Stimulated activated CD4-positive, alpha-beta T cell treated with anti-CD3 and anti-CD28 coated beads, Interleukin-2, amount 100 ng/mL, for 48 hours (primary cell): ENCODE measurements at places on chromosomes 3 and 15.

- no peak for DNase-seq
Measured at GRCh38 chr15:93019090-93019489, 69.9 kb downstream of the RGMA start.

DNA sequence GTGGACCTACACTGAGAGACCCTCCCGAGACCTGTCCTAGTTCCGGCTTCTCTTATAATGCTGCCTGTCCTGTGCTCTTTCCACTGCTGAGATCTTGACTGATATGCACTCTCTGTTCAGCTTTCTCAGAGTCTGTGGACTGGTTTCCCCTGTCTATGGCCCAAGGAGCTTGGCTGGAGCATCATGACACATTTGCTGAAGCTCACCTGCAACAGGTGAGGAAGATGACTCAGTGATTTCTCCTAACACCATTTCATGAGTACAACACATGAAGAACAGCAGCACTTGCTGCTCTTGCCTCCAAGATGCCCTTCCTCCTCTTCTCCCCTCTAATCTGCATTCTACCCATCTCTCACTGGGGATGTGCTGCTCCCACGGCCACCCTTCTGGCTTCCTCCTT, 92.1 kb downstream of the DUT start:
- no peak for DNase-seq

DNA sequence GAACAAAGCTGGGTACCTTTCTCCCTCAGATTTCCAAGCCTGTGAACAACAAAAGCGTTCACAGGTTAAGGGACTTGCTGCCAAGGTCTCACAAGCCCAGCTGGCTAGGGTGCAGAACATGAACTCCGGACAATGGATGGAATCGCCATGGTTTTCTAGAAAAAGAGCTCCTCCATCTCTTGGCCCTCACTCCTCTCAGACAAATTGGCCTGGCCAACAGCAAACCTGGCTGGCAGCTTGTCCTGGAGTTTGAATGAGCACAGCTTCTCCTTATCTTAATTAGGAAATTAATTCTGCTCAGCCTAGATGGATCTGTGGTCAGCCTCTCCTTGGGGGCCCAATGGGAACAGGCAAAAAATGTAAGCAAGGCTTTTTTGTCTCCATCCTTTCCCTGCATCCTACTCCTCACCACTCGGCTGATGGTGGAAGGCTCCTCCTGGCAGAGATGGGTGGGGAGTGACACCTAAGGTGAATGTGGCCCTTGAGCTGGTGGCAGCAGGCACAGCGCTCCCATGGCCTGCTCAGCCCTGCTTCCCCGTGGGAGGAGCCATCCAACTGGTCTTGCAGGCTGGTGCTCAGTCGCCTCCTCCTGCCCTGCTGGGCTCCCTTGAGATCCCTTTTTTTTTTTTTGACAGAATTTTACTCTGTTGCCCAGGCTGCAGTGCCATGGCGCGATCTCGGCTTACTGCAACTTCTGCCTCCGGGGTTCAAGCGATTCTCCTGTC, 5.8 kb downstream of the KLHL25 start:
- DNase-seq, result no peak

DNA sequence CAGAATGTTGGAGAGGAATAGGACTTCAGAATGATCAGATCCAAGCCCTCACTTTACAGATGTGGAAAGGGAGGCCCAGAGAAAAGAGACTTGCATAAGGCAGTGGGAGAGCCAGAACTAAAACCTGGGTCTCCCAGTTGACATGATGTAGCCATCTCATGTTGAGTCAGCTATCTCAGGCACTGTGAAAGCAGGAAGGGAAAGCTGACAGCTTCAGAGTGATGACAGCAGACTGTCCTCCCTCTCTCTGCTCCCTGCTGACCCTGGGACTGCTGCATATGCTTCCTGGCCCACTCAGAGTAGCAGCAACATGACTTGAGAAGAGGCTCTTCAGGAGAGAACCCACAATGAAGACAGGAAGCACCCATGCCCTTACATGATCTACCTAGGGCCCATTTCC, 14.7 kb downstream of the FHIT start:
- DNase-seq, result no peak

DNA sequence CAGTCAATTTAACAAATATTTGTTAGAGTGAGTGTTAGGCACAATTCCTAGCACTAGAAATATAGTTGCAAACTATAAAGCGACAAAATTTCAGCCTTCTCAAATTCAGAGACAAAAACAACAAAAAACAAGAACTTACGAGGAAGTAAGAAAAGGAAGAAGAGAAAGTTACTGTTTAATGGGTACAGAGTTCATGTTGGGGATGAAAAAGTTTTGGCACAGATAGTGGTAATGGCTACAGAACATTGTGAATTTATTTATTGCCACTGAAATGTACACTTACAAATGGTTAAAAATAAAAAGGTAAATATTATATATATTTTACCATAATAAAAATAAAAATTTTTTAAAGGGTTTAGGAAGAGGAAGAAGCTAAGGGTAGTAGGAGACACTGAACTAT, 21.3 kb downstream of the CCDC14 start:
- no peak for DNase-seq

DNA sequence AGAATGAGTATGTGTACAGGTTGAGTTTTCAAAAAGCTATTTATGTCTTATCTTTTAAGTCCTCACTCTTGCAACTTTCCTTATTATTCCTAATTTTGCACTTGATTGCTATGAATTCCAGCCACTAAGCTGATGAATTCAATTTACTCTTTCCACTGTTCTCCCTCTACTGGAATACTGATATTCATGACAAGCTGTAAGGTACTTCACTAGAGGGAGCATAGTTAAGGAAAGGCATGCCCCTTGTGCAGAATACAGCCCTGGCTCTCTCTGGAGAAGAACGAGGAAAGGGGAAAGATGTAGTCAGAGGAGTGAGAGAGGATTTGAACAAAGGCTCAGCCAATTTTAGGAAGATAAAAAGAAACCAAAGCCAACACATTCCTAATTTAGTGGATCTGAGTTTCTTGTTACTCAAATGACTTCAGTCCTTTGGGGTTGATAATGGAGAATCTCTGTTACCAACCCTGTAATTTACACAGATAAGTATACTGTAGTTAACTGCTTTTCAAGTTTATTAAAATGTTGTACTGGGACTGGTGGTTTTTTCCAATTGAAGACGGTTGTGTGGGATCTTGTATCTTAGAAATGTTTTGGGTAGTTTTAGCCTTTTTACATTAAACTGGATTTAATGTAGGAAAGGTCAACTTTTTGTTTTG, 4.0 kb downstream of the SCAANT1 start:
- DNase-seq, result no peak

GRCh38 chr3:106191211-106191610, 322.4 kb upstream of the CBLB start:
- no peak for DNase-seq

GRCh38 chr3:190764231-190765134, 98.0 kb downstream of the GMNC start:
- no peak for DNase-seq

DNA sequence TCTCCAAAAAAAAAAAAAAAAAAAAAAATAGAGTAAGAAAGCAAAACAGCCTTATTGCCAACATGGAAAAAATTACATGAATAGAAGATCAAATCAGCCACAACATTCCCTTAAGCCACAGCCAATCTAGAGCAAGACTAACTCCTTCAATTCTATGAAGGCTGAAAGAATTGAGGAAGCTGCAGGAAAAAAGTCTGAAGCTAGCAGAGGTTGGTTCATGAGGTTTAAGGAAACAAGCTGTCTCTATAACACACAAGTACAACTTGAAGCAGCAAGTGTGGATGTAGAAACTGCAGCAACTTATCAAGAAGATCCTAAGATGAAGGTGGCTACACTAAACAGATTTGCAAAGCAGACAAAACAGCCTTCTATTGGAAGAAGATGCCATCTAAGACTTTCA, 9.3 kb downstream of the PARL start:
- DNase-seq, result no peak

DNA sequence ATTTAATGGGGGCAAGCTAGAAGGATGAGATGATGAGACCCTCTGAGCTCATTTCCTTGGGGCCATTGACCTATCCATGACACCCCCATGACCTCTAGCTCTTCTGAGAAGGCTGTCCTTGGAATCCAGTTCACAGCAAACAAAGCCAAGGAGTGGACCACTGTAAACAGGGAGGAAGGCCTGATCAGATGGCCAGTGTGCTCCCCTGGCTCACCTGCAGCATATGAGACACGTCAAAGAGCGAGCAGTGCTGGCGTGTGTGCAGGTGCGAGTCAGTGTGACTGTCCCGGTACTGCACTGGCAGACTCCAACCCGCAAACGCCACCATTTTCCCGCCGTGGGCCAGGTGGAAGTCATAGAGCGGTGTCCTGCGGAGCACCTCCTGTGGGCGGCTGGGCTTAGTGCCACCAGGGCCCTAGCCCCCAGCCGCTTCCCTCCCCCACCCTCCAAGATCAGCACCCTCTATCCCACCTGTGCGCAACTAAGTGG, 339 bp downstream of the AMT start:
- DNase-seq, result no peak

DNA sequence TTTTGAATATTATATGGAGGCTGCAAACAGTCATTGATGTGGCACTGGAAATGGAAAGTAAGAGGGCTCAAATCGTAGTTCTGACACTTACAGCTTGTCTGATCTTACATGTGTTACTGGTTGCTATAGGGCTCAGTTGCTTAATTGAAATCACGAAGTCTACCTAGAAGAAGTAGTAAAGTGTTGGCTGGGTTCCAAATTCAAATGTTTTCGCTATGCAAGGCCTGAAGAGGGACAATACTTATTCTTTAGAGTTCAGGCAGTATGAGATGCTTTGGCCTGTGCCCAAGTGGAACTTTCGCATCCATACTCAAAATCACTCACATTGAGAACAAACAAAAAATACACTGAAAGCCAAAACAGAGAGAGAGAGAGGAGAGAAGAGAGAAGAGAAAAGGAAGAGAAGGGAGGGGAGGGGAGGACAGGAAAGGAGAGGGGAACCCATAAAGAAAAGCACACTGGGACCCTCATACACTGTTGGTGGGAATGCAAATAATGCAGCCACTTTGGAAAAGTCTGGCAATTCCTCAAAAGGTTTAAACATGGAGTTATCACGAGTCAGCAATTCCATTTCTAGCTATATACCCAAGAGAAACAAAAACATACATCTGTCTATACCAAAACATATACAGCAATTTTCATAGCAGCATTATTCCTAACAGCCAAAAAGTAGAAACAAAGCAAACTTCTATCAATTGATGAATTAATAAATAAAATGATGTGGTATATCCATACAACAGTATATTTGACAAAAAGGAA, 2.9 kb upstream of the FXR1 start:
- DNase-seq, result no peak

- no peak for DNase-seq
Measured at GRCh38 chr15:59304034-59304795, 68.5 kb downstream of the MYO1E start.

DNA sequence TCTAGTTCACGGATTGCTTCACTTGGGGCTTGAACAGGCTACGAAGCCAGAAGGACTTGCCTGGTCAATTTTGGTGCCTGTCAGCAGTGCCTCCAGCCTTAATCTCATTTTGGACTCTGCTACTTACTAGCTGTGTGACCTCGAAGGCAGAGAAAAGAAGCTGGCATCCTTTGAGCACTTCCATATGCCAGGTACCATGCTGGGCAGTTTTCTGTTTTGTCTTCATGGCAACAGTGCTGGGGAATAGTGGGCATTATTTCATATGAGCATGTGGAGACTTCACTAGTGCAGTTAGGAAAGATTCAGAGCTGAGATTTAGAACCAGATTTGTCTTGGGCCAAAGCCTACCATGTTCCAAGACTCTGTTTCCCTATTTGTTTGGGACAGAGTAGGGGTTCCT, 92.2 kb downstream of the LRTM1 start:
- no peak for DNase-seq

- no peak for DNase-seq
Measured at GRCh38 chr15:39095218-39095879, 485.5 kb upstream of the THBS1 start.

DNA sequence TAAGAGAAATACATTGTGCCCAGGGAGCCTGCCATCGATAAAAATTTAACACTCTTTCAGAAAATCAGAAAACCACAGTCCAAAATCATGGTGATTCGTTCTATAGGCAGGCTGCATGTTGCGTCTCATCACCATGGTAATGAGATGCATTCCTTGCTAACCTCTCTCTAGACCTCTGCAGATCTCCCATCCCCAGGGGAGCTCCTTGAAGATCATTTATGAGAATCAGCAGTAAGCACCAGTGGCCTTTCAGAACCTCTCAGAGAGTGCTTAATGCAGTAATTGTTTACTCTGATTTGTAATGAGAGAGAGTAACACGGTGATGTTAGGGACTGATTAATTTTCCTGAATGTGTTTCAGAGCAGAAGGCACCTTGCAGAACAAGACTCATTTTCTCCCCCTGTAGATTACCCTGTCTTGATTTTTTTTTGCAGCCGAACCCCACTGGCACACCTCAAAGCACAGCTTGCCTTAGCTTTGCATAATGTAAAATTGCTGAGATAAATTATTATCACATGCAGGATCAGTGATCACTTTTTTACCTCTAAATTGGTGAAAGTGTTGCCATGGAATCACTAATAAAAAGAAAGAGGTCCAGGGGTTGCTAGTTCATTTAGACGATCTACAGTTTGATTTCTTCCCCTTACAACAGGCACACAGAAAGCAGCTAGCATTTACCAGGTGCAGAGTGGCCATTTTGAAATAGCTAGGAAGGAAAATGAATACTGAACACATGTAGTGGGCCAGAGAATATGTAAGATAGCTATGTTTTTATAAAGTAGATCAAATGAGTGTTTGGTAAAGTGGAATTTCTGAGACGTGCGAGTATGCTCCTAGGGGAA, 98.9 kb upstream of the CHL1 start:
- DNase-seq, result no peak

- no peak for DNase-seq
Measured at GRCh38 chr3:50551054-50551659, 16.4 kb downstream of the C3orf18 start.

DNA sequence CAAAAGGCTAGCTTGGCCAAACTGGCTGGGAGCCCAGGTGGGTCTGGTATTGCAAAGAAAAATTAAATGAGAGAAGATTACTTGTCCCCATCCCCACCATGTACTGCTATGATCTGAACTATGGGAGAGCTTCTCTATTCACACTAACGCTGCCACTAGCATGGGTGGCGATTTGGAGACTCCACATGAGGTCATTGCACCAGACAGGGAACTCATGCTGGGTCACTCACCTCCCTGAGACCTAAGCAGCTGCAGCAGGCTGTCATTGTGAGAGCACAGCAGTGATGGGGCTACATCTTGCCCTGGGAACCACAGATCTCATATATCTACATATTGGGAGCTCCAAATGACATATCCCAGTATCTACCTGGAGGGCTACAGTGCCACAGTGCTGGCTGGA, 36.3 kb upstream of the NECTIN3 start:
- no peak for DNase-seq

GRCh38 chr3:128297401-128298138, 144.3 kb downstream of the EEFSEC start:
- no peak for DNase-seq

GRCh38 chr3:72013084-72013483, 228.1 kb upstream of the PROK2 start:
- DNase-seq, result no peak

- DNase-seq, result peak; percentile 75
Measured at GRCh38 chr15:101206176-101206591, 45.7 kb downstream of the CHSY1 start.

GRCh38 chr3:16686679-16687078, 81.5 kb upstream of the DAZL start:
- no peak for DNase-seq

- no peak for DNase-seq
Measured at GRCh38 chr15:68384451-68385239, 47.3 kb downstream of the ITGA11 start.
